ENCODE measurements at places on chromosomes 12 and 14.

GRCh38 chr12:124898923-124899294 lies 15.5 kb downstream of the UBC start:
- DNase-seq, result no peak

DNA sequence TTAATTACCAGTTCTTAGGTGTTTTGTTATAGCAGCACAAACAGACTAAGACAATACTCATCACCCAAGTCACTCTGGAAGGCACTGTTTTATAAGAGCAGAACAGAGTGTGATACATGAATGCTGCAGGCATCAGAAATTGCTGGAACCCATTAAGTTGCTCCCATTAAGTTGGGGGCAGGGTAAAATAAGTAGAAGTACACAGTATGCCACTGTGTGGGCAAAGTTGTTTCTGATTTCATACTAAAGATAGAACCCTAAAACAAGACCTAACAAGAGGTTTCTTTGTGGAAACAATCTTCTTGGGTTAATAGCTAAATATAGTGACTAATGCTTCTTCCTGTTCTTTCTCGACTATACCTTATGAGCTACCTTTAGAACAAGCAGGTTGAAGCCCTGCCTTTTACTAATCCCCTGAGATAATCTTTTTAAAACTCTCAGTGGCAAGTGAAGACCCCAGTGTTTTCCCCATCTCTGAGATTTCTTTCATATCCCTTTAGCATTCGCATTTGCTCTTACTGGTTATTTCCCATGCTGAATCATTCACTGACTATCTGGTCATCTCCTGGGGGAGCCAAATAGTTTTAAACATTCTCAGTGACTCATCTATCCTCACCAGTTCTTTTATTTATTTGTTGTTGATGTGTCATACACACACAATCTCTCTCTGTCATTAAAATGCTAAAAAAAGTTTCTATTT lies 52.3 kb downstream of the SOCS2 start:
- DNase-seq, result no peak

GRCh38 chr12:69092137-69092536 lies 147.2 kb upstream of the CPSF6 start:
- no peak for DNase-seq

DNA sequence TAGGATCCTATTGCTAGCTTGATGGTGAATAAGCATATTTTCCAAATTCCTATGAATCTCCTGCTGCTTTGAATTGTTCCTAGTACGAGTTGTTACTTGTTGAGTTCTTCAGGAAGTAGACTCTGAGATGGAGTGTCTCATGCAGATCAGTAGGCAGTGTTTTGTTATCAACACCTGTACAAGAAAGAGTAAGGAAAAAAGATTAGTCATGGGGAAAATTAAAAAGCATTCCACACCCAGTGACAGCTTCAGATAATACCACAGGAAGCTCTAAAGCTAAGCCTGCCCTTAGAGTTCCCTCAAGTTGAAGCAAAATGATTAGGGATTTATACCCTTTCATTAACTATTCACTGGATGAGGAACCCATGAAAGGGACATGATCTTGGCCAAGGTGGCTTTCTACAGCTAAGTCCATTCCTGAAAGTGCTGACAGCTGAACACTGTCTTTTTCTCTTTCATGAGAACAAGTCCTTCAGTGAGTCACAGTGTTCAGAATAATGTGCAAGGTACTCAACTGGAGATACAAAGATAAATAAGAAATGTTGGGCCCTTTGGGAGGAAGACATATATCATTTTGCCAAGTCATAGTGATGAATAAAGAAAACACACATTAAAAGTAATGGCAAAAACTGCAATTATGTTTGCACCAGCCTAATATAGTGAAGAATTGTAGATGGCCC lies 49.1 kb downstream of the CCER1 start:
- no peak for DNase-seq

DNA sequence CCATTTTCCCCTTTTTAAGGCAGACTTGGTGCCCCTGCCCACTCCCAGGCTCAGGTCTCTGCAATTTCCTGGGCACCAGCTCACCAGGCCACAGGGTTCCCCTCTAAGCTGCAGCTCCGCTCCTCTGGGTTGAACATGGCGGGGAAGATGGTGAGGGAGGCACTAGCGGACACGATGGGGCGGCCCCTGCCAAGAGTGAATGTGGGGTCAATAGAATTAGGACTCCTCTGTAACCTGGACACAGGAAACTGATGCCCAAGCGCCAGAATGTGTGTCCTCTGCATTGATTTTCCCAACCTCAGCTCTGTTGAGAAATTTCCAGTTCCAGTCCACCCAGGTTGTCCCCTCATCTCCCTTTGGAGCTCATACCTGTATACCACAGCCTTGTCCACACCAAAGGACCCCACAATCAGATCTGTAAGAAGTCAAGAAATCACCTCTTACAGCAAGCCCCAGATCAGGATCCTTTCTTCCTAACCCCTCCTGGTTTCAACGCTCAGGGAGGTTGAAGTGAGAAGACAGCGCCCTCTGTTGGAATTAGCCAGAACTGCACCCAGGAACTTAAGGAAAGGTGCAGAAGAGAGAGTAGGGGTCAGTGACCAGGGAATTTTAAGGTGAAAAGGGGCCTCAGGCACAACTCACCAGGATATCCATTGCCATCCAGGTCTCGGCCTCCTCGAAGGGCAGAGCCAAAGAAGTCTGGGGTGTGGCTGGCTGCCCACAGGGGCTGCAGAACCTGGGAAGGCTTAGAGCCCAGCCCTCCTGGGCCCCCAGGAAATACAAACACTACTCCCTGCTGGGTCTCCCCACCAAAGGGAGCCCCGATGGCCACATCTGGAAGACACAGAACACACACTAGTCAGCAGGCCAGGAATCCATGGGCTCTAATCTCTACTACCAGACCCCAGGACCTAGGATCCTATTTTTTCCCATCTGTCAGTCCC lies 14.7 kb downstream of the ITGA5 start:
- DNase-seq, result no peak

DNA sequence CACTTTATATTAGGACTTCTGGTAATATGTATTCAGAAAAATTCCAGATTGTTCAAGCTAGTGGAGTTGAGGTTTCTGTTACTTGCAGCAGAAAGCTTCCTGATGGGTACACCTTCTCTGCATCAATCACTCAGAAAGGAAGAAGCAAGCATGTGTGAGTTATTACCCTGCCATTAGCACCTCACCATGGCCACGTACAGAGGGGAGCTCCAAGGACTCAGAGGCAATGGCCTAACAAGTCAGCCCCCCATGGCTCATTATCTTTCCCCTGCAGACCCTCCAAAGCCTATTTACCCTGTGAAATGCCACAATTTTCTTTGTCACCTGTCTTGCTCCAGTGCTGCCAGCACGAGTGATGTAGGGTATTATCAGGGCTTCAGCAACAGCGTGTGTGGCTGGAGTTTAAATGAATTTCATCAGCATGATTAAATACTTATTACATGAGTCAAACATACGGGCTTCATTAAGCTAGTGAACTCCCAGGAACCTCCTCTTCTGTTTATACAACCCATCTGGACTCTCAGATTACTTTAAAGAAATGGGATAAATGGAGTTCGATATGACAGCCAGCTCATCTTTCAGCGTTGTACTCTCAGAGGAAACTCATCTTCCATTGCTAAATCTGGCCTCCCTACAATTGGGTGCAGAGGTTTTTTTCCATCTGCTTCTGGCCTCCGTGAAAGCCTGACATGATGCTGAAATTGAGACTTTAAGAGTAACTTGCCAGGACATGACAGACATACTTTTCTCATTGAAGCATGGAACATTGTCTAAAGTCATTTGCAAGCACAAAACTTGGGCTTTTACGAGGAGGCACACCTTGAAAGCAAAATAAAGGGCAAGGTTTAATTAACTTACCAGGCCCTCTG lies 135.9 kb downstream of the TMEM30B start:
- DNase-seq, result no peak

- no peak for DNase-seq
Observed at GRCh38 chr12:59389968-59390576, 205.8 kb upstream of the SLC16A7 start.

- no peak for DNase-seq
Observed at GRCh38 chr14:100341301-100342031, 18.3 kb downstream of the SLC25A47 start.

DNA sequence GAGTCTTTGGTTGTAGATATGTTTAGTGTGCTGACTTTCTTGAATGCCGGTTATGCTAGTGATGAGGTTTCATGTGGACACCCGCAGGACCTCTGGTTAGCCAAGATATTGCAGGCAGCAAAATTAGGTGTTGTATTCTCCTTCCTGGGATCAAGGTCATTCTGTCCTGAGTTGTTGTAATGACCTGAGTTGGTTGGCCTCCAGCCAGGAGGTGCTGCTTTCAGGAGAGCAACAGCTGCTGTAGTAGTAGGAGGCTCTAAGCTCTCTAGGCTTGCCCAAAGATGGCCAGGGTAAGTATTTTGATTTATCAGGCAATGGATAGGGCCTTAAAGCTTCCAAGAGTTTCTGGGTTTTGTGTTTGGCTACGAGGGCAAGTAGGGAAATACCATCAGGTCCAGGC lies 56.0 kb upstream of the BDKRB2 start:
- DNase-seq, result no peak

DNA sequence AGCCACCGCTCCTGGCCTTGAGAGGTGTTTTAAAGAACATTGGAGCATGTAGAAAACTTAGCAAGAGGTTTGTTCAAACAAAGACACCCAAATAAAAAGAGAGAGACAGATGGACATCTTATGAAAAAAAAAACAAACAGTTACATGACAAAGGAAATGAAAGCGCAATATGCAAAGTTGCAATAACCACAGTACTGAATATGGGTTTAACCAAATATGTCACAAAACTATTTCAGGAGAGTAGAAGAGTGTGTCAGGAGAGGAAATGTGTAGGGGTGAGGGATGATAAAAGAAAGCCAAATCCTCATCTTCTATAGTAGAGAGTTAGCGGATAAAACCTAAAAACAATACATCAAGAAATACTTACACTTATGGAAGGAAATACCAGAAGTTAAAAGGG lies 98.4 kb downstream of the GTF2A1 start:
- no peak for DNase-seq

DNA sequence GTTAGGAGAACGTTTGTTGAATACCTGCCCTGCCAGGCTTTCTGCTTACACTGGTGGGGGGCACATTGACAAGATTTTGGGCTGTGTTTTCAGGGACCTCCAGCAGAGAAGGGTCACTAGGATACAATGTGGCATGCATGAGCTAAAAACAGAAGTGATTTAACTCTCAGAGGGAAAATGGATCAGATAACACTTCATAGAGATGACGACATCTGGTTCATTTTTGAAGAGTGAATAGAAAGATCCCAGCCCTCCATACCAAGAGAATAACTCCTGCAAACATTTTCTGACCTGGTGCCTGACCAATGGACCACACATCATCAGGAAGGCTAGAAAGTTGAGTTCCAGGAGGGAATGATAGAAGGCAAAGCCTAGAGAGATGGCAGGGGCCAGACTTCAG lies 33.7 kb downstream of the CKB start:
- no peak for DNase-seq

DNA sequence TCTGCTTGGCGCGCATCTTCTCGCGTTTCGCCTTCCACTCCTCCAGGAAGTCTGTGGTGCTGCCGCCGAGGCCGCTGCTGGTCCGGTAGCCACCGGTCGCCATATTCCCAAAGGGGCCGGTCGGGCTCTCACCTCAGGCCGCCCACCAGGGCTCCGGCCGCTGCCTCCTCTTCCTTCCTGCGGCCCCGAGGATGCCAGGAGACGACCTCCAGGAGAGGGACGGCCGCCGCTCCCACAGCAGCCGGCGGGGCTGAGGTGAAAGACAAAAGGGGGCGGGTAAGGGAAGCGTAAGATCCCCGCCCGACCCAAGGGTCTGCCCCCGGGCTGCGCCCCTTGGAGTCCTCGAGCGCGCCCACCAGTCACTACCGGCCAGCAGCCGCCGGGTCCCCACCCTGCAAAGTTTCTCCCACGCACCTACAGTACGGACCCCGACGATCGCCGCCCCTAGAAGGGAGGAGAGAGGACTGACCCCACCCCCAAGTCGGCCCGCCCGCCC lies 574 bp downstream of the PAWR start:
- DNase-seq, result no peak

DNA sequence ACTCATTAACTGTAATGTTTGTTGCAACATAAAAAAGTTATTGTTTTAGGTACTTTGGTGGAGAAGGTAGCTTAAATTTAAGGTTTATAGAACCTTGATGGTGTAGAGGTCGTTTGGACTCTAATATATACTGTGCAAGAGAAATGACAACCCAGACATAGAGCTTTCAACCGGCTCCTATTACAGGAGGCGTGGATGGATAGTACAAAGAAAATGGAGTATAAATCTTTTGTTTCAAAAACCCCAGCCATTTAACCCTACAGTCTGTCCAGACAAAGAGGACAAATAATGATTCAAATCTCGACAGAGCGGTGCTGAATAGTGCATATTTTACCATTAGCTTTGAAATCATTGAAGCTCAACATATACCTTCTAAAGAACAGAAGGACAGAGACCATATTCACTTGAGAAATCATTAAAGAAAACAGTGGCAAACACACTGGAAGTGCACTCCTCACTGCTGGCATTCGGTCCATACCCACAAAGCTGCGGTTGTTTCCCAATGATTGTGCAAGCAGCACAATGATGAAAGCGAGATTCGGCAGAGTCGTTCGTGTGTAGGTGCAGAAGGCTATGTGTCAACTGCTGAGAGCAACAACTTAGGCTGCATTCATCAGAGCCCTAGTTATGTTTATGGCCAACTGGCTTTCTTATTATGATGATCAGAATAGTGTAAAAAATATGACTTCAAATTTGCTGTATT lies 688.6 kb downstream of the NOVA1 start:
- no peak for DNase-seq

DNA sequence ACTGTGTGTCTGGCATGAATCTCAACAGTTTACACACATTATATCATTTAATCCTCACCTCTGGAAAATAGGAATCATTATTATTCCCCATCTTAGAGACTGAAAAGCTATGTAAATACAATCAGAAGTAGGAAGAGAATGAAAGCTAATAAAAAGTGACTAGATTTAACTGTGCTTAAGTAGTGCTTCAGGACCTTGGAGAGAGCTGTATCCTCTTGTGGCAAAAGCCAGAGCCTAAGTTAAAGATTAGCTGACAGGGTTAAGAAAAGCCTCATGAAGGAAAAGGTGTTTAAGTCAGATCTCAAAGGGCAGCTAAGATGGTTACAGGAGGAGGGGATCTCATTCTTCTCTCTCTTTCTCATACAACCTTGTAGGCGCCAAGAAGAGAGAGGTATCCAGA lies 65.3 kb upstream of the TMEM233 start:
- no peak for DNase-seq

DNA sequence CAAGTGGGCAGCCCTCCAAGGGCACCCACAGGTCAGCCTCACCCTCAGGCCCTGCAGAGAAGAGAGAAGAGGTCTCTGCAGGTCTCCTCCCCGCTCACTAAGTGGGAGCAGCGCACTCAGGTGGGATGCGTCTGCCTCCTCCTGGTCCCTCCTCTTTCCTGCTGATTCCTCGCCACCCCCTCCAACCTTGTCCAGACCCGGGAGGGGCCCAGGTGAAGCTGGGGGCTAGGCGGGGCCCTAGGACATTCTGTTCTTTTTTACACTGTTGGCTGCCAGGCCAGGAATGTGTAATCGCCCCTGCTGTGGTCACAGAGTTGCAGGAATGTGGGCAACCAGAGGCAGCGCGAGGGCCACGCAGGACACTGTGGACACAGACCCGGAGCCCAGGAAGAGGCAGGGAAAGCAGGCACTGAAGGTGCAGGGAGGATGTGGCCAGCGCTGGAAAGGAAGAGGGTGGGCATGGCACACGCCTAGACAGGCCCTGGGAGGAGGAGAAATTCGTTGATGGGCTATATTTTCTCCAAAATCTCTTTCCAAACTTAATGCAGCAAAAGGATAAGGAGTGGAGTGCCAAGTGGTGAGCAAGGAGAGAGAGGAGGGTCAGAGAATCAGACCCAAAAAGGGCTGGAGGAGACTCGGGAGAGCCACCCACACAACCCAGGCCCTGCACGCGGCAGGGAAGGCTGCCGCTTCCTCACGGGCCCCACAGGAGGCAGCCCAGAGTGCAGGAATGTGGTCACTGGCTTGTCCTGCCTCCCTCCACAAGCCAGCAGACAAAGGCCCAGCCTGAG lies 911 bp upstream of the SCNN1A start:
- DNase-seq, result no peak

Data from hypothalamus (tissue), 51 donors.